Activated CD8-positive, alpha-beta memory T cell treated with anti-CD3 and anti-CD28 coated beads, Interleukin-2, amount 10 ng/mL, durations not matched to agents 7 days and 5 days (primary cell): ENCODE measurements at places on chromosomes 5 and 9.

DNA sequence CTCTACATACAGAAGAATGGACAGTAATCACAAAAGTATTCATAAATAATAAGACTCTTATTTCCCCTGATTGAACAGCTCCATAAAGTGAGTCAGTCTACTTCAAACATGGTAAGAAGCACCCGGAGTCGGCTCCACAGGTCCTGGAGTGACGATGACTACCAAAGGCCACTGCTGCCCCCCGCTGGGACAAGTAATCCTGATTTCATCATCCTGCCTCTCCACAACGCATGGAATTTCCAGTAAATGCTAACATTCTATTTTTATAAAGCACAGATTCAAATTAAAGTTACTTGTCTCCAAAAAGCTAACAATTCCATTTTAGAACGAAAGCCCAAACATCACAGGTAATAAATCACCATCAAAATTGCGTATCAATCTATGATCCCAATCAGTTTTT is 16.2 kb downstream of the ATPSCKMT start:
- DNase-seq = no peak

DNA sequence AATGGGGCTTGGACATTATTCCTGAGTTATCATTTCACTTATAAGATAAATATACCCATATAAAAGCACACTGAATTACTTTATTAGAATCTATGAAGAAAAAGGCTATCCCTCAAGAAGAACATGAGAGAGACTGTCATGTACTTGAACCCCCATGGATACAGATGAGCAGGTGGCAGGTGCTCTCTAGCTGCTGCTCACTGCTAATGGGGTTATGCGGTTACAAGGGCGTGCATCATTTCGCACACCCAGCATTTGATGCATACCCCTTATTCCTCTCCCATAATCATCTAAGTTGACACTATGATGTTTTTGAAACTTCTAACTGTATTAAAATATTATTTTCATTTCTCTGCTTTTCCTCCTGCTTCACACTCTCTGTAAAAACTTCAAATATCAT is 16.4 kb downstream of the ITK start:
- peak; percentile 65 for DNase-seq

- no peak for DNase-seq
These were observed 139.6 kb upstream of the LRRTM2 start for GRCh38 chr5:139014726-139015125.

DNA sequence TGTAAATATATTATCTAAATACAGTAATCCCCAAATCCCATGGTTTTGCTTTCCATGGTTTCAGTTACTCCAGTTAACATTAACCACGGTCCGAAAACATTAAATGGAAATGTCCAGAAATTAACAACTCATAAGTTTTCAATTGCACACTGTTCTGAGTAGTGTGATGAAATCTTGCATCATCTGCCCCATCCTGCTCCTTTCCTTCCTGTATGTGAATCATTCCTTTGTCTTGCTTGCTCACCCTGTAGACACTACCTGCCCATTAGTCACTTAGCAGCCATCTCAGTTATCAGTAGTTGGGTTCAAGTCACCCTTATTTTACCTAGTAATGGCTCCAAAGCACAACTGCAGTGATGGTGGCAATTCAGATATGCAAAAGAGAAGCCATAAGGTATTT is 1568.5 kb upstream of the WWC1 start:
- DNase-seq = no peak

DNA sequence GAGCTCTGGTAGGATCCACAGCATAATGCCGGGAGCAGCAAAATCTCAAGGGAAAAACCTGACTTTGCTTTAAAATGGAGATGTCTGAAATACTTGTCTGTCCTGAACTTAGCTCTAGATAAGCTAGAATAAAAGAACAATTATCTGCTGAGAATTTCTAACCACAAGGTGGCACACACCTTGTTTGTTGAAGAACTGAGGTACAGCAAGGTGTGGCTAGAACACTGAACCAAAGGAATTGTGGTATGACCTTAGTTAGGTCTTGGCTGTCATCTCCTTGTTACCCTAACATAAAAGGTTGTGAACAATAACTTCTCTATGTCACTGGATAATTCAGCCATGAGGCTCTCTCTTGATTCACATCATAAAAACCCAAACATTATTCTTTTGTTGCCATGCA is 72.3 kb upstream of the ANXA1 start:
- no peak for DNase-seq

- no peak for DNase-seq
These were observed 9.3 kb upstream of the PTPN3 start for GRCh38 chr9:109507421-109507838.

GRCh38 chr5:32531885-32532520 is 53.4 kb upstream of the SUB1 start:
- peak; percentile 81 for DNase-seq

- DNase-seq = no peak
These were observed 500.9 kb downstream of the DIRAS2 start for GRCh38 chr9:90141723-90142122.

- no peak for DNase-seq
These were observed 30.5 kb upstream of the LRRC70 start for GRCh38 chr5:62547945-62548630.

- peak; percentile 46 for DNase-seq
These were observed 423 bp upstream of the NUP214 start for GRCh38 chr9:131125038-131125287.

- DNase-seq = peak; percentile 42
These were observed 177.6 kb upstream of the SMARCA2 start for GRCh38 chr9:1837453-1838084.

GRCh38 chr5:85614489-85614888 is 1003.3 kb upstream of the COX7C start:
- no peak for DNase-seq

GRCh38 chr9:134534661-134535080 is 106.9 kb upstream of the COL5A1 start:
- DNase-seq = no peak

DNA sequence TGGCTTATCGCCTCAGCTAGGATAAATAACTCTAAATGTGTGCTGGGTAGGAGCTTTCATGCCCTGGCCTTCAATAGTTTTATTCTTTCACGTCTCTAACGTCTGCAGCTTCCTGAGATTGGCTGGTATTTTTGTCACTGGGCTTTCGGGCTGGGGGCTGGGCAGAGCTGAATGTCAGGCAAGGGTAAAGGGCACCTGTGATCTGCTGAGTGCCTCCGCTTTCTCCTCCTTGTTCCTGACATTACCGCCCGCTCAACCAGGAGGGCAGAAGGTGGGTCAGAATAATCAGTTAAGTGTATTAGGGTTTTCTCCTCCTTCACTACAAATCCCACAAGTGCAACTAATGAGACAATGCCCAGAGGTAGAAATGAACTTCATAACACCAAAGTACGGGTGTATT is 216.6 kb downstream of the TSSK1B start:
- no peak for DNase-seq

GRCh38 chr9:2132484-2133082 is 117.4 kb downstream of the SMARCA2 start:
- DNase-seq = no peak

- no peak for DNase-seq
These were observed 32.3 kb downstream of the EPB41L4A start for GRCh38 chr5:112386766-112387165.

- no peak for DNase-seq
These were observed 263.6 kb downstream of the FANCC start for GRCh38 chr9:95053611-95054570.

GRCh38 chr5:104635227-104635626 is 1072.6 kb upstream of the NUDT12 start:
- no peak for DNase-seq

- no peak for DNase-seq
These were observed 405.5 kb downstream of the ARHGEF28 start for GRCh38 chr5:74031536-74031935.

DNA sequence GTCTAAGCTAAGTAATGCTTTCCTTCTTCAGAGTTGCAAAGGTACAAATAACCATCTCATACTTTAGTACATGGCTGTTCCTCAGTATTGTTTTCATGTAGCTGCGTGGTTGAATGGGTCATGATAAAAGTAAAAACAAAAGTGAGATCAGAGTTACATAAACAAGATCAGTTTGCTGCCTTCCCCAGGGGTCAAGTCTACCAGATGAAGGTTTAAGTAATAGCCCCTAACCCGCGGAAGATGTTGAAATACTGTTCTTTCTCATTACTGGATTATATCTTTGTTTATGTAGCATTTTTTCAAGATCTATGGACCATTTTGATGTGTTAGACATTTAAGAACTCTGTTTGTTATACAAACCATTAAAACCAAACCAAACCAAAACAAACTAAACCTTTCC is 34.1 kb upstream of the ARRDC3 start:
- no peak for DNase-seq

- DNase-seq = no peak
These were observed 165.6 kb upstream of the ZNF462 start for GRCh38 chr9:106697390-106697749.

GRCh38 chr9:74770508-74771261 is 117.0 kb downstream of the TRPM6 start:
- no peak for DNase-seq

DNA sequence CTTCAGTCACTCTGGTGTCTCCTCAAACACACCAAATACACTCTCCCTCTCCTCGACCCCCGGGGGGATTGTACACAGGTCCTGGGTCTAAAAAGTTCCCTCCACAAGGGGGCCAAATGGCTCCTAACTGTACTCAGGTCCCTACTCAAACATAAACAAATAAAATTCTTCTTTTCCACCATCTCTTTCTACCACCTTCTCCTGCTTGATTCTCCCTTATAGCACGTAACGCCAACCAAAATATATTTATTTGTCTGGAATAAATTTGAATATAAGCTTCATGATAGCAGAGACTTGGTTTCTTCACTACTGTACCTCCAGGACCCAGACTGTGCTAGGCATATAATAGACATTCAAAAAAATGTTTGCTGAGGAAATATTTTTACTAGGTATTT is 21.4 kb downstream of the ZNF608 start:
- no peak for DNase-seq
